ENCODE measurements at places on chromosomes 12 and 14.

- no peak for DNase-seq
Observed at GRCh38 chr14:105068818-105069217, 3.6 kb upstream of the GPR132 start.

DNA sequence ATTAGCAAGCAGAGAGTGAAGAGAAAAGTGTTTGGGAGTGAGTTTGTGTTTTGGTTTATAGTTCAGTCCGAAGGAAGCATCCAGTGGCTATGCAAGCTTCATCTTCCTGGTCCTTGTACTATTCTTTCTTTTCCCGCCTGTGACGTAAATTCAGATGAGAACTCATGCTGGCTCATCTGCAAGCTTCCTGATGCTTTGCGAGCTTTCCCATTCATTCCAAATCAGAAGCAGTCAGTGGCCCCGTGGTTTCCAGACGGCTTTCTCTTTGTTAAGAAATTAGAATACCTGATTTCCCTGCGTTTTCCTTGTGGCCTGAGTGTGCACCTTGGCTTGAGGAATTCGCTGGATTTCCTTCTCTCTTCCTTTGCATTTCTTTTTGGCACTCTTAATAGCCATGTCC lies 89.5 kb downstream of the TESC start:
- no peak for DNase-seq

DNA sequence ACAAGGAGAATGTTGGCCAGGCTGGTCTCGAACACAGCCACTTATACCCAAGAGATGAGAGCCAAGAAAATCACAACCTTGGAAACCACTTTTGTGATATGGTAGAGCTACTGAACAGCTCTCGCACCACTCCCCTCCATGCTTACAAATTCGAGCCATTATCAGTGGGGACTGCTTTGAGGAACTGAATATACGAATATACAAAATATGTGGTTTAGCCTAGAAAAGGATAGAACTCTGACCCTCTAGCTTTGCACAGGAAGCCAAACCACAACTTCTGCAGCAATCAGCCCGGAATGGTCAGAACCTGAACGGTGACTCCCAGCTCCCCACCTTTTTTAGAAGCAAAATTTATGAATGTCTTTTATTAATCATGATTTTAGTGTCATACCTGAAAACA lies 129.8 kb upstream of the TMEM132C start:
- DNase-seq: no peak

DNA sequence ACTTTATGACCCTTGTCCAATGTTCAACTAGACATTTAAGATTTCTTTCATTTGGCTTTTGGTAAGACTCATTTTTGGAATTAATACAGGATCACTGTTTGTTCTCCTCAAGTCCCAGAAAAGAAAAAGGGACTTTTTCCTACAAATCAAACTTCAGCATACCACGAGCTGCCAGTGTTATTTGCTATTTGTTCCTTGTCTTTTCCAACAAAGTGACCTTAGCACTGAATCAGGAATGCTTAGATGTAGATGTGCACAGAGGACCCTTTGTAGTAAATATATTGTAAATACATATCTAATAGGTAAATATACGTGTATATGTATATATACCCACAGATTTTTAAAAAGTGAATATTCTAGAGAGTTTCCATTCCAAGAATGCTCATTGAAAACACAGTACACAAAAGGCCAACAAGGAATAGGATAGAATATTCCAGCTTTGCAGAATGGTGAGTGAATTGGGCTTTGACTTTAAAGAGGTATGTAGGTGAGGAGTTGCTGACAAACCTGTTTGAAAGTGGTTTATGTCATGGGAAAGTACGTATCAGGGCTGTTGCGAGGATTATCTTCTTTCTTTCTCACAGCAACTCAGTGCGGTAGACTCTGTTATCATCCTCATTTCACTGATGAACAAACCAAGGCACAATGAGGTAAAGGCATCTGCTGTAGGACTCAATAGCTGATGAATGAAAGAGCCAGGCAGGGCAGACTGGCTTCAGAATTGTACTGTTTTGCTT lies 65.0 kb downstream of the HMGA2 start:
- no peak for DNase-seq

GRCh38 chr14:74080820-74081460 lies 3.3 kb downstream of the ALDH6A1 start:
- DNase-seq: no peak

DNA sequence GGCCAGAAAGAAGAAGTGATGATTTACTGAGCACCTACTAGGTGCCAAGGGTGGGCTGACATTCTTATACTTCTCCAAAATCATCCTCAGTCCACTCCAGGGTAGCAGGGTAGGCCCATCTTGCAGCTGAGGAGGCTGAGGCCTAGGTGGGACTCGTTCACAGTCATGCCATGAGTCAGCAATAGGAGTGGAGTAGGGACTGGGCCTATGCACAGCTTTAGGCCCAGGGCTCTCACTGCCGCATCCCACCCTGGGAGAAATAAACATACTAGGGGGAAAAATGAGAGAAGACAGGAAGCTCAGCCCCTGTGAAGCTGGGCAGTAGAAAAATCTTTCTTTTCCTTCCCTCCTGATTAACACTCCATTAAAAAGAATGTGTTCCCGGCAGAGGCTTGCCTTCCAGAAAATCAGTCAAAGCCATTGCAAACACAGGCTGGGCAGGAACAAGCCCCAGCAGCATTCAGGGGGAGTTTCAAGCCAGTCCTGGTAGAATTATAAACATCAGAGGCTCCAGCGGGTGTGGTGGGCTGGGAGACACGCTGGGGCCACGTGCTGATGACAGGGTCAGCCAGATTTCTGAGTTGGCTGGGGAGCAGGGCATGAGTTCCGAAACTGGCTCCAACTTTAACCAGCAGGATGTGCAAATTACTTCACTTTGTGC lies 1.8 kb downstream of the HSPB8 start:
- DNase-seq: no peak

- DNase-seq: no peak
Observed at GRCh38 chr12:72133497-72134055, 138.6 kb upstream of the TRHDE start.

DNA sequence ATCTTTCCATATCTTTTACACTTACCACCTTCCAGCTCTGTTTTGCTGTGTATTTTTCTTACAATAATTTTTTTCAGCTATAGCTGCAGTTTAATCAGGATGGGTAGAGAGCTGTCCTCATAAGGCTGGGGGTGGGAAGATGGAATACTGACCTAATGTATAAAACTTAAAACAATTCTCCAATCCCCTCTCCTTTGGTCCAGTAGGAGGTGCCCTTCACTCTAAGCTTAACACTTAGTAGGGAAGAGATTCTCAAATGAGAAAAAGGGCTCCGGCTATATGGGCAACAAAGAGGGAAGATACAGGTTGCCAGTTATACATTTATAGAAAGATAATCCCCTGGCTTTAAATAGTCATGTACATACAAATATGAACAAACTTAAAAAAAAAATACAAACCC lies 2.8 kb downstream of the ORMDL2 start:
- no peak for DNase-seq

DNA sequence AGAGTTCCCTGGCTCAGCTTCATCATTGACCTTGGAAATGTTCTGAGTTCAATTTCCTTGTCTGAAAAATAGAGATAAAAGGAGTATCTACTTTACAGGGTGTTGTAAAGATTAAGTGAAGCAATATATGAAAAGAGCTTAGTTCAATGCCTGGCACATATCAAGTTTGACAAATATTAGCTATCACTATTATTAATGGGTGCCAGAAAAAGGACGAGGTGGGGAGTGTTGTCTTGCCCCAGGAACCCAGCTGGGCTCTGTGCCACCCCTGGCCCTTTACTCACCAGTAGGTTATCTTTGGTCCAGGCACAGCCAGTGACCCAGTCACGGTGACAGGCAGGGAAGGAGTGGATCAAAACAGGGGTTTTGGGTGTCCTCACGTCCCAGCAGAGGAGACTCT lies 32.0 kb downstream of the PARP2 start:
- DNase-seq: no peak

GRCh38 chr12:13368971-13369370 lies 172.4 kb downstream of the EMP1 start:
- no peak for DNase-seq

Data from NCI-H1436 treated with DMSO at 0.1 percent for 48 hours (cell line).